ENCODE measurements at places on chromosomes 6 and 20.
A peak's percentile ranks its signal among the peaks of the same experiment; 100 is the strongest.

- DNase-seq: no peak
These were observed 45.8 kb downstream of the CLIC5 start for GRCh38 chr6:45969883-45970282.

DNA sequence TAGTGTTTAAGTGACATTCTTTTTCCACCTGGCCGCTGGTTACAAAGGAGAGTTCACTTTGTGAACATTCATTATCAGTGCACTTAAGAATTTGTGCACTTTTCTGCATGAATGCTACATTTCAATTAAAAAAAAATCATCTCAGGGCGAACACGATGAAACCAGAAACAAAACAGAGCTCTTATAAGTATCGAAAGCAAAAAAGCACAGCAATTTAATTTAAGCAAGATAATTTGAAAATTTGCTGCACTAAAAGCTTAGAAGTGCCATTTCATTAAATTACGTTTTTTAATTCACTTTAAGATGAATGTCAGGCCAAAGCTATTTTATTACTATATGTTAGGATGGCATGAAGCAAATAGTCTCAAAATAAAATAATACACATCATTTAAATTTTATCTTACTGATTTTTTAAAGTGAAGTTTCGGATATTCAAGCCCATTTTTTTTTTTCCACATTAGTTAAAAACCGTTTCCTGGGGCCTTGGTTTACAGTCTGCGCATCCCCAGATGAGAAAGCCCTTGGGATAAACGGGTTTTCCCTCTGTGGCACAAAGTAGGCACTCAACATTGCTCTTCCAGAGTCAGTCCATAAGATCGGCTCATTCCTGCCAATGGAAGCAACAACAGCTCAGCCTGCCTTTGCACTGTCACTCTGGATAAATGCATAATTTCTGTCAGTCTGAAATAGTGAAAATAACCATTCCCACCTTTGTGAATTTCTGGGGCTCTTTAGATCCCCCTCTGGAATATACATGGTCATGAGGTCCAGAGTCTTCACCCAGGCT, 80.1 kb downstream of the FYN start:
- DNase-seq: no peak

DNA sequence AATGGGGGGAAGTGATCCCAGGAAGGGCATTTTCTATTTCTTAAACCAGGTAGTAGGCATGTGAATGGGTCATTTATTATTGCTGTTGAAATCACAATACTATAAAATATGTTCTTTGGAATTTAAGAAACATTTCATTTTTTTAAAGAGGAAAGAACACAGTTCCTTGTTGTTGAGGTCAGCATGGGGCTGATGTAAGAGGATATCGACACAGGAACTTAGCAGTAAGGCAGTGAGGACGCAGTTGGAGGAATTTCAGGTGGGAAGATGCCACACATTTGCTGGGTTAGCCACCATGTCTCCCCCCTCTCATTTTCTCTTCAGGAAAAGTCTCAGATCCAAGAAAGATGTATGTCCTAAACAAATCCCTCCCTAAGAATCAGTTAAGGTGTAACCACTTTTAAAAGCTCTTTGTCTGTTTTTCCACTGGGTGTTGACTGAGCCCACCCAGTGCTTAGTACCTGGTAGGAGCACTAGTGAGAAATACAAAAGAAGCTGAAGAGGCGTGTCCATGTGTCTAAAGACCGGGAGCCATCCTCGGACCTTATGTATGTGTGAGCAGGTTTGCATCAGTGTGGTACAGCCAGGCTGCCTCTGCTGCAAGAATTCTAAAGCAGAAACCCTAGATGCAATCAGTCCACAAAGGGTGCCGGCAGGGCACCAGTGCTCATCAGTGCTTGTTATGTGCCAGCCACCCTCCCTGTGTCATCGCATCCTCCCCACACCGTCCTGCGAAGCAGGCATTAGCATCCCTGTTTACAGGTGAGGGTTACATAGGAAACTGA, 98.9 kb downstream of the TCP11 start:
- no peak for DNase-seq

- DNase-seq: no peak
These were observed 374.3 kb downstream of the LMBRD1 start for GRCh38 chr6:69422475-69422874.

- DNase-seq: no peak
These were observed 95.0 kb upstream of the FAM184A start for GRCh38 chr6:119173249-119174084.

DNA sequence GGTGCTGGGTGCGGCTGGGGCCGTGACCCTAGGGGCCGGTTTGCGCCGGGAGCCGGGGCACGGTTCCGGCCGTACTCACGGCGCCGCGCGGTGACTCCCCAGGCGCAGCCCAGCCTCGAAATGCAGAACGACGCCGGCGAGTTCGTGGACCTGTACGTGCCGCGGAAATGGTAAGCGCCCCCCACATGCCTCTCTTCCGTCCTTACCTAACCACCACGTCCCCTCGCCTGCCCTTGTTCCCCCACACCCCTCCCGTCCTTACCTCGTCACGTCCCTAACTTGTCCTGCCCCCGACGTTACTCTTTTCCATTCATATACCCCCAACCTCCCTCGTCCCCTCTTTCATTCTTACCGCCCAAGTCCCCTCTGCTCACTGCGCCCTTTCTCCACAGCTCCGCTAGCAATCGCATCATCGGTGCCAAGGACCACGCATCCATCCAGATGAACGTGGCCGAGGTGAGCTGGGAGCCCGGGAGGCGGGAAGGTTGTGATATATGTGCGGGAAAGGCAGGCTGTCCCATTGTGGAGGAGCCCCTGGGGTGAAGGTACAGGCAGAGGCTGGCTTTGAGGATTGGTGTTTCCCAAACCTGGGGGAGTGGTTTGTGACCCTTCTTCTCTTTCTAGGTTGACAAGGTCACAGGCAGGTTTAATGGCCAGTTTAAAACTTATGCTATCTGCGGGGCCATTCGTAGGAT, 463 bp downstream of the RPS21 start:
- DNase-seq: no peak

DNA sequence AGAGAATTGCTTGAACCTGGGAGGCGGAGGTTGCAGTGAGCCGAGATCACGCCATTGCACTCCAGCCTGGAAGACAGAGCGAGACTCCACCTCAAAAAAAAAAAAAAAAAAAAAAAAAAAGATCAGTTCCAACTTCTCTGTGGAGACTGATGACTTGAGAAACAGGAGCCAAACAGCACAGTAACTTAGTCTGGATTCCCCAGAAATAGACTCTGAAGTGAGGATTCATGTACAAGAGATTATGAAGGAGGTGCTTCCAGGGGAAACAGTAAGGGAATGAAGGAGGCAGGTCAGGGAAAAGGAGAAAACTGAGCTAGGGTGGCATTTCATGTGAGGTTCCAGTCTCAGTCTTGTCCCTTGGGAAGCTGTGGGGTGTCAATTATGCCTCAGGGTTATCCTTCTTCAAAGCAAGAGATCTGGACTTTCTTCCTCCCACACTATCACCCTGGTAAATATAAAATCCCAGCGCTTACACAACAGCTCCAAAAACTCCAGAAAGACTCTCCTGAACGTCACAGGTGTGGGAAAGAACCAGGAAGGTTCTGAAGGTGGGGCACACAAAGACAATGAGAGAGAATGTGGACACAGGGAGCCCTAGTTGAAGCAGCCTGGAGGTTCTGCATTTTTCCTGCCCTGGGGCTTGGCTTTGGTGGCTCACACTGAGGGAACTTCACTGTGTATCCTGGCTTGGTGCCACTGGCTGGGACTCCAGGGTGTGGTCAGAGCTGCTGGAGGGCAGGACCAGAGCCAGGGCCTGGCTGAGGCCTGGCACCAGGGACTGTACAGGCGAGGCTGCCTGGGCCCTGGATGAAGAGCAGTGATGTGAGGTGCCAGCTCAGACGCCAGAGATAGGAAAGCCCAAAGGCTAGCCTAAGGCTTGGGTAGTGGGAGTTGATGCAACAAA, 46.8 kb downstream of the PCNA start:
- DNase-seq: no peak

GRCh38 chr20:54589402-54590030, 114.1 kb downstream of the DOK5 start:
- DNase-seq: no peak

- no peak for DNase-seq
These were observed 911.6 kb downstream of the TFAP2A start for GRCh38 chr6:9503111-9503761.

DNA sequence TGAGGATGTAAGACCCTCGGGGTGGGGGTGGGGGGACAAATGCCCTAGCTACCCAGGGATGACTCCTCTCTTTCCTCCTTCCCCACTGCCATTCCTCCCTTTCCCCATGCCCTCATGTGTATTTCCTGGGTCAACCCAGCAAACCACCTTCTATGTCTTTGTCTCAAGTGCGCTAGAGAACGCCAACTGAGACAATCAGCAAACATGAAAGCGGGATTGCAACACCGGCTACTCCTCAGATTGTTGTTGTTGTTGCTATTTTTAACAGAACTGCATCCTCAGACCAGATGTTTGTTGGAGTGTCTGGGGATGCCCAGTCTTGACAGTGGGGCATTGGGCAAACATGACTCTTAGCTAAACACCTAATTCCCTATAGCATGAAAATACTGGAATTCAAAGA, 39.3 kb upstream of the HIVEP1 start:
- no peak for DNase-seq

- no peak for DNase-seq
These were observed 8.1 kb upstream of the ARFGAP1 start for GRCh38 chr20:63264519-63264918.

DNA sequence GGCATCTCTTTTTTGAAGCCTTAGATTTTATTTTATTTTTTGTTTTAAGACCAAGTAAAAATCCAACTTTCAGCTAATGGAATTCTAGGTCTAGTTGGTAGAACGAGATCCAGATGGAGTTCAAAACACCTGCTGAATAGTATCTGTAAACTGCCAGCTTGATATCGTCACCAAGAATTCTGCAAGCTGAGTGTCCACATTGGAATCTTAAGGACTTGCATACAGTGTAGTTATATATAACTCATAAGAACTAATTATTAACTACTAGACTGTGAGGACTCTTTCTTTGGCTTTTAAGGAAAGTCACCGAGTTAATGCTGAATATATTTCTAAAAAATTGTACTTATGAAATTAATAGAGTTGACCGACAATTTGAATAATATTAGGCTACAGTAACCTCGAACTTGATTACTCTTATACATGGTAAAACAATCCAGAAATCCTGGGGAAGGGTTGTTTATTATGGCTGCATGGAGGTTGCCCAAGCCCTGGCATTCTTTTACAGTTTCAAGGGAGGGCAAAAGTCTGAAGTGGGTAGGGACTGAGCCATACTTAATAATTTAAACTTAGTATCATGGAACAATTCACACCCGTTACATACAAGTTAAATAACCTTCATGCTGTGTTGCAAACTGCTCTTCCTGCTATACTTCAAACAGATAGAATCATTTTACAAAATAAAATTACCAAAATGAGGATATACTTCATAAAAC, 553.9 kb downstream of the PTPRT start:
- DNase-seq: no peak

DNA sequence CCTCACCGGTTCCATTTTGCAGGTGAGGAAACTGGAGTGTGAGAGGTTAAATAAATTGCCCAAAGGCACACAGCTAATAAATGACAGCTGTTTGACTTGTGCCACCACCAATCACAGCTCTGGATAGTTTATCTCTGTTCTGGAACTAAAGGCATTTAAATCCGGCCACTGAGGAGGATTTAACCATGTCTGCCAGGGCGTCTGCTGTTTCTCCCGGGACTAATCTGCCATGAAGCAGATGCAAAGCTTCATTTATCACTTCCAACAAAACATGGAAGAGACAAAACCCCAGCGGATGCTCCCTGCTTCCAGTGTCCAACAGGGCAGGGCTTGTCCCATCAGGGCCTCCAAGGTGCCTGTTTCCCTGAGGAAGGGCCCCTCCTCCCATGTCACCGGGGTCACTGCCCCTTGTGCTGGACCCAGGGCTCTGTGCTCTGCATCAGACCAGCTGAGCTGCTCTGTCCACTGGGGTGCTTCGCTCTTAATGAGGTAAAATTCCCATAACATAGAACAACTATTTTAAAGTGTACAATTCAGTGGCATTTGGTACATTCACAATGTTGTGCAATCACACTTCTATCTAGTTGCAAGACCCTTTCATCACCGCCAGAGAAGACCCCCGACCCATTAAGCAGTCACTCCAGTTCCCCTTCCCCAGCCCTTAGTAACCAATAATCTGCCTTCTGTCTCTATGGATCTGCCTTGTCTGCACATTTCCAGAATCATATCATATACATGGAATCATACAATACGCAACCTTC, 244.3 kb downstream of the PTPRT start:
- no peak for DNase-seq

GRCh38 chr6:78530208-78530607, 337.1 kb upstream of the IRAK1BP1 start:
- DNase-seq: no peak

- no peak for DNase-seq
These were observed 152.8 kb upstream of the SLC35B3 start for GRCh38 chr6:8588176-8588575.

DNA sequence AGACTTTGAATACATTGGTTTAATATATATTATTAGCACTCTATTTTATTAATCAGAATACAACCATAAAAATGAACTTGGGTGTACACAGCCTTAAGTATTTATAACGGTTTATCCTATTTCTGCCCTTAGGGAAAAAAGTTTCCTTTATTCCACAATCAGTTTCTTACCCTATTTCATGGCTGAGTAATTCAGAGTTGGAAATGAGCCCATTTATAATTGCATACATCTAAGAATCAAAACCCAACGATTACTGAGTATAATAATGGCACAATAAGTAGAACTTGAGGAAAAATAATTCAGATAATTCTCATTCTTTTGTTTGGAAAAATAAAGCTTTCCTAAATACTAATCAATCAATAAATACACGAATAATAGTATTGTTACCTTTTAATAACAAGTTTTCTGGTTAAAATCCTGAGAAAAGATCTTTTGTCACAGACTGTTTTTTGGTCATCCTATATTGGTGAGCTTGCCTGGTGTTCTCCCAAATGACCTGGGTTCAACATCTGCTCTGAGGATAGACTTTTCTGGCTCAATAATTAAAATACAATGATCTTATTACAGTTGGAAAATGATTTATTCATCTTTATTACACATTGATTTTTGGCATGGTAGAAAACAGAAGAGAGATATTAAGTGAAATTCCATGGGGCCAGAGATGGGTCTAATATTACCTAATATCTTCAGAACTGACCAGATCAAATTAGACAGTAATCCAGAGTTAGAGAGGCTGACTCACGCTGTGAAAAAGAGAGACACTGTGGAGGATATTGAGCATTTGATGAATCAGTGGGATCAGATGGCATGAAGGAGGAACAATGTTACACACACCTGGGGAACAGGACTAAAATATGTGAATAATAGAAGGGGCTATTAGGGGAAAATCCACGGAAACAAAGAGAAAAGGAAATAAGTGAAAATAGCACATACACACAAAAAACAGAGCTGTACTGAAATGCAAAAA, 162.1 kb upstream of the TBX18 start:
- DNase-seq: no peak

- DNase-seq: no peak
These were observed 108.9 kb upstream of the CST7 start for GRCh38 chr20:24840121-24840713.

- DNase-seq: no peak
These were observed 168.7 kb upstream of the FUT9 start for GRCh38 chr6:95847061-95847460.

- DNase-seq: peak; percentile 83
These were observed 27.1 kb downstream of the RAB44 start for GRCh38 chr6:36724514-36725390.

Data from activated CD4-positive, alpha-beta T cell treated with anti-CD3 and anti-CD28 coated beads, Interleukin-2, amount 50 U/mL, for 48 hours (primary cell).